ENCODE measurements at places on chromosomes 2 and 18. TPM values are rescaled to one million over a fixed set of nuclear protein-coding genes. Genes with fewer than 3 reads are reported as not detected.

Gene UPP2
- not detected for total RNA-seq

Gene ATP5MC3
- 99.9 TPM for total RNA-seq

Gene CASP8
- 26.6 TPM for total RNA-seq

Gene MEIS1
- 231 TPM for total RNA-seq

Gene SLC16A14
- total RNA-seq, result 6.1 TPM
